ENCODE measurements at places on chromosomes 4 and X. TPM values are rescaled to one million over a fixed set of nuclear protein-coding genes. Genes with fewer than 3 reads are reported as not detected.

MAGEB1 gene
- polyA plus RNA-seq: not detected

SHROOM2 gene
- not detected for polyA plus RNA-seq

P2RY4 gene
- polyA plus RNA-seq: not detected

EMCN gene
- polyA plus RNA-seq: not detected

GPC4 gene
- not detected for polyA plus RNA-seq

TLR8 gene
- not detected for polyA plus RNA-seq

GLRB gene
- polyA plus RNA-seq: not detected

MAGEC1 gene
- polyA plus RNA-seq: not detected

RIPPLY1 gene
- not detected for polyA plus RNA-seq

PNCK gene
- polyA plus RNA-seq: not detected

ITIH6 gene
- polyA plus RNA-seq: not detected

CLTRN gene
- polyA plus RNA-seq: not detected

KCNIP4 gene
- 0.09 TPM for polyA plus RNA-seq

TBC1D25 gene
- polyA plus RNA-seq: 15.7 TPM

PALLD gene
- polyA plus RNA-seq: not detected

KIF4A gene
- polyA plus RNA-seq: 0.47 TPM

TSPAN6 gene
- polyA plus RNA-seq: 4.2 TPM

XAGE1B gene
- not detected for polyA plus RNA-seq

GRIA2 gene
- not detected for polyA plus RNA-seq

FOXP3 gene
- 154 TPM for polyA plus RNA-seq

PCDH7 gene
- polyA plus RNA-seq: not detected

RHOXF2 gene
- not detected for polyA plus RNA-seq

KLB gene
- 0.06 TPM for polyA plus RNA-seq

AMBN gene
- polyA plus RNA-seq: not detected

PDHA2 gene
- not detected for polyA plus RNA-seq

EREG gene
- polyA plus RNA-seq: not detected

HPSE gene
- polyA plus RNA-seq: 14.0 TPM

FRMD7 gene
- polyA plus RNA-seq: not detected

TRIM75 gene
- polyA plus RNA-seq: not detected

RTL9 gene
- polyA plus RNA-seq: not detected

DMRTC1 gene
- polyA plus RNA-seq: not detected

PITX2 gene
- polyA plus RNA-seq: not detected

PASD1 gene
- not detected for polyA plus RNA-seq

RNF113A gene
- 74.3 TPM for polyA plus RNA-seq

HEPH gene
- polyA plus RNA-seq: not detected

GYPE gene
- polyA plus RNA-seq: not detected

KDR gene
- not detected for polyA plus RNA-seq

All from CD4-positive, CD25-positive, alpha-beta regulatory T cell (primary cell).